ENCODE measurements at places on chromosomes 5 and 9.
A peak's percentile ranks its signal among the peaks of the same experiment; 100 is the strongest.

DNA sequence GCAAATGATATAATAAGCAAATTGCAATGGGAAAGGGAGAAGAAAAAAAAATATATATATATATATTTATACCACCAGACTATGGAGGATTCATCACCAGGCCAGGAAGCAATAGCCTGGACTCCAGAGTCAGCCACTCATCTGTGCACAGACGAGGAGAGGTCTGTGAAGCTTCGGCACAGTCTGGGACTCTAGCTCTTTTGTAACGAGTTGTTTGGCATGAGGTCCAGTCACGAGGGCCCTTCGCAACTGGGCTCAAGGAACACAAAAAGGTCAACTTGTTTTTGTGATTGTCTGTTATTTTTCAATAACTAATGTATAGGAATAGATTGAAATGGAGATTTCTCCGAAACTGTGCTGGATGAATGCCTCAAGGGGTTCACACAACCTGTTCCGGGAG, 14.7 kb upstream of the FGF1 start:
- no peak for ATAC-seq

DNA sequence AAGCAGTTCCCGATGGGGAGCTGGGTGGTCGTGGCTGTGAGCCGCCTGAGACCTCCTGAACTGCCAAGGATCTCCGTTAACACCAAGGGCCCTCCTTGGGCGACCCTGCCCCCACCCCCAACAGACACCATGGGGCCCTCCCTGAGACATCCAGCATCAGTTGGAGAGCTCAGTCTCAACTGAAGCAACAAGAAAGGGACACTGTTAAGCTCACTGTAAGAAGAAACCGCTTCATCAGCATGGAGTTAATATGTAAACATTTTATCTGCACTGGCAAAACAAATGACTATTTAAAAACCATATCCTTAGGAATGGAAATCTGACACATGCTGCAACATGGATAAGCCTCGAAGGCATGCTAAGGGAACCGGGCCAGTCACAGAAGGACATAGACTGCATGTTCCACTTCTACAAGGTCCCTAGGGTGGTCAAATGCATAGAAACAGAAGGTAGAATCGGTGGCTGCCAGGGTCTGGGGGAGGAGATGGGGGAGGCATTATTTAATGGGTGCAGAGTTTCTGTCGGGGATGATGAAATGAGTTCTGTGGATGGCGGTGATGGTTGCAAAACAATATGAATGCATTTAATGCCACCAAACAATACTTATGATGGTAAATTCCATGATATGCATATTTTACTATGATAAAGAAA, 47.4 kb downstream of the ROR2 start:
- ATAC-seq = no peak

DNA sequence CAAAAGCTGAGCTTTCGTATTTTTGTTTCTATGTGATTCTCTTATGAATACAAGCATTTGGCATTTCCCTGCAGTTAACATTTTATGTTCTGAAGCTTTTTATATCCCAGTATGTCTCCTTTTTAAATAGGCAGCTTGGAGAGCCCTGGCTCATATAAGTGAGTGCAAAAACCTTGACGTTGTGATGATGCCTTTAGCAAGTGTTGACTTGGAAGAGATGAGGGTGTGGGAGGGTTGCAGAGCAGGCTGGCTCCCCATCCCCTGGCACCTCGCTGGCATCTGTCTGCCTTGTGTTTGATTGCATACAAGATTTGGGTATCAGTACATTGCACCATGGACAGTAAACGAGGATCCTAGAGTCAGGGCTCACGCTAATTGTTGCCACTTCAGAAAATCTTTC, 42.1 kb upstream of the DIRAS2 start:
- ATAC-seq = no peak

DNA sequence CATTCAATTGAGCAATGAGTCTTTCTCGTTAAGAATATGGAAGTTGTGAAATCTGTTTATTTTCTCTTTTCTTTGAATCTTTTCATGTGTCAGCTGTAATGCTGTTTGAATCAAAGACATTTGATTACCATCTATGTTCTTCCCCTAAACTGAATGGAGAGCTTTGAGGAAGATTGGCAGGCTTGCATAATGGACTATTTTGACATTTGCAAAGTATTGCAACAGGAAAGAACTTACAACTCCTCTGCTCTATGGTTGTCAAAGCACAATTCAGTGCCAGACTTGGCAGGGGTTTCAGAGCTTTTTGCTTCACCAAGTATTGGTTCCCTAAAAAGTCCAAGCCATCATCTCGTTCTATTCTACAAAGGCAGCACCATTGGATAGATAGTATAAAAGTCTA, 549.0 kb upstream of the NUDT12 start:
- no peak for ATAC-seq

DNA sequence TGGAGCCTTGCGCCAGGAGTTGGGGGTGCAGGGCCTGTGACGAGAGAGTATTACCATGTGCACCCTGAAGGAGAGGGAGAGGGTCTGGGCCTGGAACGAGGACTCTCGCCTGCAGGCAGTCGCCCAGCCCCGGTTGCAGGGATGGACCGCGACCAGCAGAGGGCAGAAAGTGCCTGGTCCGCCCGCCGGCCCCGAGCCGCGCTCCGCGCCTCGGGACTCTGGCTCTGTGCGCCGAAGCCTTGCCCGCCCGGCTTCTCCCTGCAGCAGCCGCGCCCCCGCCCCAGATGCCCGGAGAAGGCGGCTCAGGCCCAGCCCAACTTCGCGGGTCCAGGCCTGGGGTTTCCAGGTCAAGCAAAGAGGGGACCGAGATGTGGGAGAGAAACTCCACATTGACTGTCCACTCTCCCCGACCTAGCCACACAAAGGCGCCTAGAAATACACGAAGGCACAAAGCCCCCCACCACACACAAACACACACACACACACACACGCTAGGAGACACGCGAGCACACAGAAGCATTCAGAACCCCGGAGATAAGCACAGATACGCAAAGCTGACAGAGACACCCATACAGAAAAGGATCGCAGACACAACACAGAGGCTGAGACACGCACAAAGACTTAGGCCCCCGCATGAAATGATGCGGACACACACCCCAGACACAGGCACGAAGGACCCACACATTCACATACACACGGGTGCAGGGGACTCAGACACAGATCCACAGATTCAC, 2.0 kb upstream of the LMX1B start:
- peak; percentile 95 for ATAC-seq

GRCh38 chr5:76473661-76474060, 70.6 kb downstream of the IQGAP2 start:
- ATAC-seq = no peak

DNA sequence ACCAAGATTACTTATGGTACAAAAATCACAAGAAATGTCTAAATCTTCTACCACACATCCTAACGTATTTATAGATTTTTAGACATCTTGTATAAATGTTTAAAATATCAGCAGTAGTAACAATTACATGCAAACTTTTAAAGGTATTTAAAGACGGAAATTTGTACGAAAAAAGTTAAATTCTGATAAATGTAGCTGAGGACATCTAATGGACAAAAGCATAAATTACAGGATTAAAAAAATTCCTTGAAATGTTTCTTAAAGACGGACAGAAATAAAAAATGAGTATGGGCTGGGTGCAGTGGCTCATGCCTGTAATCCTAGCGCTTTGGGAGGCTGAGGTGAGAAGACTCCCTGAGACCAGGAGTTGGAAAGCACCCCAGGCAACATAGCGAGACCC, 15.8 kb downstream of the ERCC8 start:
- ATAC-seq = no peak

- no peak for ATAC-seq
Observed at GRCh38 chr5:174590820-174591219, 133.6 kb upstream of the MSX2 start.

DNA sequence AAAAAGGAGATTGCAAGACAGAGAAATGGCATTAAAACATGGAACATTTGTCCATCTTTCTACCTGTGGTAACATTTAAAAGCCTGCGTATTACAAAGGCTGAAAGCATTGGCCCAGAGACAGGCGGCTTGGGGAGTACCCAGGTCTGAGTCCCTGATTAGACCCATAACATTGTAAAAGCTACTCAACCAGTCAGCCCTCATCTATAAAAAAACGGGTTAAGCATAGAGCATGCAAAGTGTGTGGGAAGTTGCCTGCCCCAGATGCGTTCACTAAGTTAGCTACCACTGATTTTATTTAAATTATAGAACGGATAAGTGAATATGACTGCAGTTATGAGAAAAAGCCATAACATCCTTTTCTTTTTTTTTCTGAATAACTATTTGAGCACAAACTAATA, 276.1 kb downstream of the CDH12 start:
- no peak for ATAC-seq
